ENCODE measurements at places on chromosomes 2 and 18.

DNA sequence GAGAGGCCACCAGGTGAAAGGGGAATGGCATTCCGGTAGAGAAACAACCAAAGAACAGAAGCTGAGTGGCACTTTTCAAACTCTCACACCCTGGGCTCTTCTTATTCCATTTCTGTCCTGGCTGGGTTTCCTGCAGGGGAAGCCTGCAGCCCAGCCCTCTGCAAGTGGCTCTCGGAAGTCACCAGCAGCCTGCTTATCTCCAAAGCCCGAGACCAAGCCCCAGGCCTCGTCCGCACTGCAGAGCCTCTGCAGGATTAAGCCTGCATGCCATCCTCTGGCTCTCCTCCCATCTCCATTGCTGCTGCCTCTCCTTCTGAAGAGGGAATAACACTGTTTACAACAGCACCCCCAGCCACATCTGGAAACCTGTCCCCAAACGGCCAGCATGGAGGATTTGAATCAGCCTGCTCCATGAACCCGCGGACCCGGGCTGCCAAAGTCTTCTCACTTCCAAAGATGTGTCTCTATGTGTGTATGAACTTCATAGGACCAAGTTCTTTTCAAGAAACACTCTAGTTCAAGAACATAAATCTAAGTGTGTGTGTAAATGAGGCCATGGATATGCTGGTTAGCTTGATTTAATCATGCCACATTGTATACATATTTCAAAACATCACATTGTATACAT is 54.2 kb downstream of the DIPK1C start:
- no peak for DNase-seq

DNA sequence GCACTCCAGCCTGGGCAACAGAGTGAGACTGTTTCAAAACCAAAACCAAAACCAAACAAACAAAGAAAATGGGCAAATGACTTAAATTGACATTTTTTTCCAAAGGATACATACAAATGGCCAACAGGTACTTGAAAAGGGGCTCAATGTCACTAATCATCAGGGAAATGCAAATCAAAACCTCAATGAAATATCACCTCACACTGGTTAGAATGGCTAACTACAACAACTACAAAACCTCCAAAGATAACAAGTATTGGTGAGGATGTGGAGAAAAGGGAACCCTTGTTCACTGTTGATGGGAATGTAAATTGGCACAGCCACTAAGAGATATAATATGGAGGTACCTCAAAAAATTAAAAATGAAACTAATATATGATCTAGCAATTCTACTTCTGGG is 213.2 kb upstream of the HS6ST1 start:
- no peak for DNase-seq

GRCh38 chr2:54512663-54513362 is 56.7 kb downstream of the SPTBN1 start:
- DNase-seq, result no peak

DNA sequence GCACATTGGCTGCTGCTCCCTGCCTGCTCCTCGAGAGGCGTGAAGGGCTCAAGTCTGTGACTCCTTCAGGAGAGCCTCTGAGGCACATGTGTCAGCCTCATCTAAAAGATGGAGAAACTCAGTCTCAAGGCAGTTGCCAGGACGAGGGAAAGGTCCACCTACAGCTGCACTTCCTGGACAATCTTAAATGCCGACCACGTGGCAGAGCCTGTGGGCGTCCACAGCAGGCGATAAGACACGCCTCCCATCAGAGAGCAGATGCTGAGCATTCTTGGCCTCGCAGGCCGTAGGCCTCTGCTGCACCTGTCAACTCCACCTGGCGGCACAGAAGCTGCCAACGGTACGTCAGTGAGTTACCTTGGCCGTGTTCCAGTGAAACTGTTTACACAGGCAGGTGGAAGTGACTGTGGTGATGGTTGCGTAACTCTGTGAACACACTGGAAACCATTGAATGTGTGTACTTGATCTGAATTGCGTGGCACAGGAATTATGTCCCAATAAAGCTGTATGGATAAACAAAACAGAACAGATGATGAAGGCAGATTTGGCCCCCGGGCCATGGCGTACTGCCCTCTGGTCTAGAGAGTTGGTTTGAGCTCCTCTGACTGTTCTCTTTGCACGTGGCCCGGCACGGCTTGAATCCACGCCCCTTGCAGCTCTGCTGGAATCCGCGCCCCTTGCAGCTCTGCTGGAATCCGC is 114.5 kb downstream of the RNF144A start:
- no peak for DNase-seq

GRCh38 chr18:2881088-2881839 is 34.5 kb downstream of the EMILIN2 start:
- DNase-seq, result no peak

- DNase-seq, result no peak
Measured at GRCh38 chr18:51211552-51211951, 14.1 kb upstream of the MEX3C start.

DNA sequence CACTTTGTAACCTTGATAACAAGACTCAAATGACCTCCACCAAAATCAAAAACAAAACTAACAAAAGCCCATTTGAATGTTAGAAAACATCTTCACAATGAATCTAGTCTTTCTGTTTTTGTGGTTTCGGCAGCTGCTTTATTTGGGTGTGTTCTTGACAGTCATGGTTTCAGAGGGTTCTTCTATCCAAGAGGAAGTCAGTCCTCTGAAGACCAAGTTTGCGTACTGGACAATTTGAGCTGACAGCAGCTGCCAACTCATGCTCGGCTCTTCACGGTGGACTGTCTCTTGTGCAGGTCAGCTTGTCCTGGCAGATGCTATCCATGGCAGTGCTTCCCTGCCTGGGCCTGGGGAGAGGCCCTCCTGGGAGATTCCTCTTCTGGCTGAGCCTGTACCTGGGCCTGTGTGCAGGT is 91.0 kb downstream of the TMEM17 start:
- no peak for DNase-seq

GRCh38 chr2:10985260-10985659 is 73.5 kb downstream of the KCNF1 start:
- no peak for DNase-seq

- no peak for DNase-seq
Measured at GRCh38 chr2:194087089-194087958, 1569.7 kb upstream of the SLC39A10 start.

- peak; percentile 55 for DNase-seq
Measured at GRCh38 chr2:200306931-200307723, 634 bp downstream of the SPATS2L start.

- no peak for DNase-seq
Measured at GRCh38 chr2:33673937-33674336, 74.8 kb upstream of the FAM98A start.

- no peak for DNase-seq
Measured at GRCh38 chr2:6623746-6624145, 242.0 kb downstream of the CMPK2 start.

GRCh38 chr2:102266204-102266603 is 45.2 kb upstream of the IL1RL1 start:
- DNase-seq, result no peak

- no peak for DNase-seq
Measured at GRCh38 chr2:146633159-146633558, 1211.7 kb upstream of the ACVR2A start.

- no peak for DNase-seq
Measured at GRCh38 chr2:211093743-211094303, 537.4 kb downstream of the CPS1 start.

GRCh38 chr2:230124235-230124634 is 55.5 kb upstream of the SLC16A14 start:
- no peak for DNase-seq

DNA sequence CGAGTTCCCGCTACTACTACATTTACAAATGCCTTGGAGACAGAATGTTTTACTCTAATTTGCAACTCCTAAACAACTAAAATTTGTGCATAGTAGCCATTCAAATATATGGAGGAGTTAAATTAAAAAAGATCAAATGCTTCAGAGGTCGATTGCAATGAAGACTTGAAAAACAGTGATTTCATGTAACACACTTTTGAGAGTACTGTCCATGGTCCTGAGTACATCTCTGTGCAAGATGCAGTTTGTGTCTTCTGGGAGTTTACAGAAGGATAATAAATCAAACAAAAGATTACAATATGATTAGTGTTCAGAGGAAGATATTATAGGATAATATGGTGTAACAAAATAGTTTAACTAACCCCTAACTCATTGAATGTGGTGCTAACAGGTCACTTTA is 894.7 kb downstream of the TMEM182 start:
- no peak for DNase-seq

DNA sequence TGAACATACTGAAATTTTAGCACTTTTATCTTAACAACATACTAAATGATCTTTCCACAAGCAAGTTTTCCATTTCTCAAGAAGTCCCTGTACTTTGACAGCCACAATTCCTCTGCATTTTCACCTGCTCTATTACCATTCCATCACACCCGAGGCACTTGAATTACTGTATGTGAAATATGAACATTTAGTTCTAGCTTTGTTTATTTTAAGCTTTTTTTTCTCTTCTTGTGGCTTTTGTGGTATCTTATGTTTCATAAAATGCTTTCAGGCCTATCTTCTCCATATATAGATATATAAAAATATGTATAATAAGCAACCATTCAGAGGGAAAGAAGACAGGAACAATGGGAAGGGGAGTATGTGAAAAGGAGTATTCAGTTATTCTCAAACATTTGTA is 693.9 kb downstream of the SATB2 start:
- DNase-seq, result no peak

DNA sequence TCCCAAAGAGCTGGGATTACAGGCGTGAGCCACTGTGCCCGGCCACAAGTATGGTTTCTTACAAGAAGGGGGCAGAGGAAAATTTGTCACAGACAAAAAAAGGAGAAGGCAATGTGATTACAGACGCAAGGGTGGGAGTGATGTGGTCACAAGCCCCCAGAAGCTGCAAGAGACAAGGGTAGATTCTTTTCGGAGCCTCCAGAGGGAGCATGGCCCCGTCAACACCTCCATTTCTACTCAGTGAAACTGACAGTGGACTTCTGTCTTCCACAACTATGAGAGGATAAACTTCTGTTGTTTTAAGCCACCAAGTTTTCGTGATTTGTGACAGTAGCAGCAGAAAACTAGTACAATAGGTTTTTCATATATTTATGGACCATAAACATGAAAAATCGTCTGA is 2.1 kb upstream of the TCF7L1 start:
- DNase-seq, result no peak

DNA sequence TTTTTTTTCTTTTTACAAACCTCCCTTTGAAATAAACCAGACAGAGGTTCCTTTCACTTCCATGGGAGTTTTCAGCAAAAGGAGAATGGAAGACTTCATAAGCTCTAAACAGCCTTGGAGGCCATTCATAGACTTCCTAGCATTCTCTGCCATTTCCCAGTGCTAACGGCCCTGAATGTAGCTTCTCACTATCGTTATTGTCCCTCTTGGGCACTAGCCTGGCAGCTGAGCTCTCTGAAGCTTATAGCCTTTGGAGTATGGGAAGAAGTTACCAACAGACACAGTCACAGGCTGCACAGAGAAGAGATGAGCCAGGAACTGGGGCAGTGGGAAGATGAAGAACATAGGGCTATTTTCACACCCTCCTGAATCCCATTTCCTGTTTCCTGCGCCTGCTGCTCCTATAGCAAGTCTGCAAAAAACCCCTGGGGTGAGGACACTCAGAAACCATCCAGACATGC is 29.1 kb upstream of the EPC2 start:
- no peak for DNase-seq

DNA sequence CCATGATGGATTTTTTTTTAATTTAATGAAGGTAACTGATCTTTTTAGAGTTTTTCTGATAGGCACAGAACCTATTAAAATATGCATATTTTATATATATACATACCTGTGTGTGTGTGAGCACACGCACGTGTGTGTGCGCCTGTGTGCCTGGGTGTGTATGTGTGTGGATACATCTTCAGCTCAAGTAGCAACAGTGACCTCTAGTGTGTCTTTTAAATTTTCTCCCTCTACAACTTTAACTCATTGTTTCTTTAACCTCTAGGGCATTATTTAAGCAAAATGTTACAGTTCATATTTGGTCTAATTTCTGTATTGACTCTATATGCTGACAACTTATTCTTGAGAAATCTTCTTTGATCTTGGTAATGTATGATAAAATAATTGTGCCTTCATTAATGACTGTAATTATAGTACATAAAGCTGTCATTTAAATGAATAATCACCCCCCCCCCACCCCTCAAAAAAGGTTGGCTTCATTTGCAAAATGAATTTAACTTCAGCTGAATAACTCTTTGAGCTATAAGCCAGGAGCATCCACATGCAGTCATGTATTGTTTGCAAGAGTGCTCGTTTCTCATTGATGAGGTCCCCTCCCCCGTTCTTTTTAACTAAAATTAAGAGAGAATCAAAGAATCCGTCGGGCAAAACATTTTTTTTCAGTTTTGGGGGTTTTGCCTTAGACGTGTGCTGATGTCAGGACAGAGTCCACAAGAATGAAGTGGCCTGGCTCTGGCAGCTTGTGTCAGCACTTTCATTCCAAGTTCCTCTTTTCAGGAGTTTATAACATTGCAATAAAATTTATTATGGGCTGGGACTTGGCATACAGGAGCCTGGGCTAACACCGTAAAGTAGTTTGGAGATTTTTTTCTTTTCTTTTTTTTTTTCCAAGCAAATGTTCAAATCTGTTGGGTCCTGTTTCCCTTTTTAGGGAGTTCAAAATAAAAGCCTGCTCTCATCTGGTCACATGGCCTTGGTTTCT is 80.0 kb downstream of the ETAA1 start:
- peak; percentile 26 for DNase-seq
